ENCODE measurements at places on chromosomes 6 and 20.

- DNase-seq = no peak
These were observed 17.6 kb downstream of the RNF8 start for GRCh38 chr6:37371154-37372083.

- DNase-seq = no peak
These were observed 1.0 kb downstream of the SLC32A1 start for GRCh38 chr20:38725148-38725901.

GRCh38 chr6:885051-885590, 192.2 kb upstream of the EXOC2 start:
- no peak for DNase-seq

GRCh38 chr6:33064723-33065122, 8.7 kb downstream of the HLA-DPA1 start:
- no peak for DNase-seq

DNA sequence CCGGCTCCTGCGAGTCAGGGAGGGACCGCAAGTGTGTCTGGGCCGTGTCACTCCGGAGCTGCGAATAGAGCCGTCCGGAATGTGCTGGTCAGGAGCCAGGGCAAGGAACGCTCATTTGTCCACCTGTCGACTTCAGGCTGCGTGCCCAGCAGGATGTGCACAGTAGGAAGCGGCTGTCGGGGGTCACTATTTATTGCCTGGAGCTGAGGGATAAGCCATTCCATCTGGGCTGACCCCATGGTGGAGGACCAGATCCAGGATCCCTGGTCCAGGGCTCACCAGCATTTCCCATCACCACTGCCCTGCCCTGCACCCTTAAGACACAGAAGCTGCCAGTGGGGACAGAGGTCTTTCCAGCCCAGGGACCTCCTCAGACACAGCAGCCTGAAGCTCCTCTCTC, 14.7 kb downstream of the NTSR1 start:
- no peak for DNase-seq

- no peak for DNase-seq
These were observed 22.5 kb upstream of the OPN5 start for GRCh38 chr6:47759364-47759763.

GRCh38 chr20:62791301-62792181, 4.7 kb upstream of the MRGBP start:
- DNase-seq = peak; percentile 65

DNA sequence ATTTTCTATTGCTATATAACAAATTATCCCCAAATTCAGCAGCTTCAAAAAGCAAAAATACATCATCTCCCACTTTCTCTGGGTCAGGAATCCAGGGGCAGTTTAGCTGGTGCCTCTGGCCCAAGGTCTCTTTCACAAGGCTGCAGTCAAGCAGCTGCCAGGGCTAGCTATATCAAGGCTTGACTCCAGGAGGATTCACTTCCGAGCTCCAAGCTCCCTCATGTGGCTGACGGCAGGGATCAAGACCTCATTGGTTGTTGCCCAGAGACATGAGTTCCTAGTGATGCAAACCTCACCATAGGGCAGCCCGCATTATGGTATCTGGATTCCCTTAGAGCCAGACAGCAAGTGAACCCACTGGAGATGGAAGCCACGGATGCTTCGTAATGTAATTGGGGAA, 1.3 kb upstream of the VNN1 start:
- DNase-seq = no peak

DNA sequence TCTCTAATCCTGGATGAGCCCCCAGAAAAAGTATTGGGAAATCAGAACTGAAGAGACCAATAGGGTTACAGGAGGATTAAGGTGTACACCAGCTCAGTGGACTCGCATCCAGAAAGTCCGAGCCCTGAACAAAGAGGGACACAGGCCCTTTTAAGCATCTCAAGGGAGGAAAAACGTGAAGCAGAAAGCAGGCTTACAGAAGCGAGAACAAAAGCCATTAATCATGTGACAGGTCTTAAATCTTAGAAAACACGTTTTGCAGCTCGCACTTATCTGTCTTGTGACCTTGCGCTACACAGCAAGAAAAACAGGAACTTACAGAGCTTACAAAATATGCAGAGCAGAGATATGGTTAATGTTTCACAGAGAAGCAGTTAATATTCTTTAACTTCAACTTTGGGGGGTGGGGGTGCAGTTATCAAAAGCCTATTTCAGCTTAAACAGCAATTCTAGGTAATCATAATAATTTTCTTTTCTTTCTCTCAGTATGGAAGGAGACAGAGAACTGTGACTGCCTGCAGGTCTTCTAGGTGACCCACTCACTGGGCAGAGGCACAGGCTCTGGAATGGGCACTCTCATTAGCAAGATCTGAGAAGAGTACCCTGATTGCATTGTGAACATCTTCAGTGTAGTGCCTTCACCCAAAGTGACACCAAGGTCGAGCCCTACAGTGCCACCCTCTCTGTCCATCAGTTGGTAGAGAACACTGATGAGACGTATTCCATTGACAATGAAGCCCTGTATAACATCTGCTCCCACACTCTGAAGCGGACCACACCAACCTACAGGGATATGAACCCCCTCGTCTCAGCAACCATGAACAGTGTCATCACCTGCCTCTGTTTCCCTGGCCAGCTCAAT, 65.0 kb upstream of the MOCS1 start:
- no peak for DNase-seq

DNA sequence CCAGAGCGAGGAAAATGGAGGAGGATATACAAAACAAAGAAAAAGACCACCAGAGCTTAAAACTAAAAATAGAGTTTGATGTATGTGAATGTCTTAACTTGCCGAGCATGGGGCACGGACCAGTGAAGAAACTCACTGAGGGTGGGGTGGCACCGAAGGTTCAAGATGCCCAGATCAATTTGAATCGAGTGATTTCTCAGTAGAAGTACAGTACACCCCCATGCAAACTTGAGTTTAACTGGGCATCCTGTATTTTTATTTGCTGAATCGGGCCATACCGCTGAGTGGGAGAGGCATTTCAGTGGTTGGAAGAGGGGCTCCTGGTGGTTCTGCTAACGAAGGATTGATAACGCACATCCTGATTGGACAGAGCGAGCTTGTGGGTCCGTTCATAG, 81.7 kb downstream of the ANKRD60 start:
- DNase-seq = no peak

- DNase-seq = no peak
These were observed 26.9 kb upstream of the CHMP4B start for GRCh38 chr20:33784225-33784624.

DNA sequence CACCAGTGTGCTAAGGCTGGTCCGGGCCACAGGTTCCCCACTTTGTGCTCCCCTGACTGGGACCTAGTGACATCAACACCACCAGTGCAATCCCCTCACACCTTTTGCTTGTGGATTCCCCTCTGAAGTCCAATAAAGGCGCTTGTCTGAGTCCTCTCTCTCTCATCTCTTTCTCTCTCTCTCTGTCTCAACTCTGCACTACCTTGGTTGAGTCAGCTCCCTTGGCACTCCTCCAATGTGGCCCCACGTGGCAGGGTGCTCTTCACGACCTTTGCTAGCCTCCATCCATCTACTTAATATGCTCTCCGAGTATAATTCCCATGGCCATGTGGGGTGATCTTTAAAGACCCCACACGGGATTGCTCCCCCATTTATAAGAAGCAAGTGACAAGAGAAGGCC, 385.0 kb downstream of the CD83 start:
- DNase-seq = no peak

DNA sequence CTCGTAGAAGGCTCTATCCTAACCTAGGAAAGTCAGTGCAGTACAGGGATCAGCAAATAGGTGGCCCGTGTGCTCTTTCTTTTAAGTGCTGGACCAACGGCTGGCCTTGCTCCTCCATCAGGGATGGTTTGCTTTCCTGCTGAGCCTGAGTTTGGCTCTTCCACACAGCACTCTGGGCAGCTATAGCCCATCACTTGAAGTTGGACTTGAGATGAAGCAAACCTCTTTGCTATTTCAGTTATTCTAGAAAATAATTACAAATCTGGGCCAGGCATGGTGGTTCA, 66.9 kb upstream of the KCNK16 start:
- DNase-seq = no peak

Measured in NCI-H1048 (cell line).